T-helper 9 cell (primary cell): ENCODE measurements at places on chromosomes 1 and 21.

DNA sequence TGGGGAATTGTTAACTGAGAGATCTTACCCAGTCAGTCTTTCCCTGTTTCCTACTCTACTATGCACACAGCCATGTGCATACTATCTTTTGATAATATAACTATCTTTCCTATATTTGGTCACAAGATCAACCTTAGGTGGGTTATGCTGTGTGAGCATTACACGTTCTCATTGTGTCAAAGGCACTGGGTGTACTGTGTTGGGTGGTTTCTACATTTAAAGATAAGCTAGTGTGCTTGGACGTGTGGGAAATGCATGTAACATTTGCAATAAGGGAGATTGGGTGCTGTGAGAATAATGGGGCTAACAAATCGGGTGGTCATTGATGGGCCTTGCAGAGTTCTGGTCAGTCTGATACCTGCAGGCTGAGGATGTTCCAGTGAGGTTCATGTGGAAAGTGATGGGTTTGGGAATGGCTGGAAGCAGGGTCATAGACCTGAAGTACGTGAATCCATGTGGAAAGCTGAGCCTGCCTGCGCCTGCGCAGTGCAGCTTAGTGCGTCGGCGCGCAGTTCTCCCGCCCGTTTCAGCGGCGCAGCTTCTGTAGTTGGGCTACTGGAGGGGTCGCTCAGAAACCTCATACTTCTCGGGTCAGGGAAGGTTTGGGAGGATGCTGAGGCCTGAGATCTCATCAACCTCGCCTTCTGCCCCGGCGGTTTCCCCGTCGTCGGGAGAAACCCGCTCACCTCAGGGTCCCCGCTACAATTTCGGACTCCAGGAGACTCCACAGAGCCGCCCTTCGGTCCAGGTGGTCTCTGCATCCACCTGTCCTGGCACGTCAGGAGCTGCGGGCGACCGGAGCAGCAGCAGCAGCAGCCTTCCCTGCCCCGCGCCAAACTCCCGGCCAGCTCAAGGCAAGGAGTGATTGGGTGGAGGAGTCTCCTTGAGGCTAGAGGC is at the start of gene MSH4:
TSS of gene MSH4 (plus strand) at position 507 of the 897 bp plus-strand sequence. CDS start at position 611, 104 bp downstream.
- DNase-seq = no peak

DNA sequence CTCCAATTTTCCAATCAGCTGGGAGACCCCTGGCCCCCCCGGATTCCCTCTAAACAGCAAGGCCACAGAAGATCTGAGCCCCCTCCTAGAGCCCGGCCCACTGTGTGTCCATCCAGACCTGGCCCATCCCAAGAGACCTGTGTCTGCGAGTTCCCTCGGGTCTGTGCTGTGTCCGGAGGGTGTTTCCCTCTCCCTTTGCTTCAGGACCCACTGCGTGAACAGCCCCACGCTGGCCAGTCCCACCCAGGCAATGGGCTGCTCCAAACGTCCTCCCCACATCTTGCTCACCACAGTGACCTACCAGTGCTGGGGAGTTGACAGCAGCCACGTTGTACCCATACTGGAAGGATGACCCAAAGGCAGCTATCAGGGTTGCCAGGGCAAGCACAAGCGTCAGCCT is 11.6 kb downstream of the SLC2A5 start:
- DNase-seq = no peak

DNA sequence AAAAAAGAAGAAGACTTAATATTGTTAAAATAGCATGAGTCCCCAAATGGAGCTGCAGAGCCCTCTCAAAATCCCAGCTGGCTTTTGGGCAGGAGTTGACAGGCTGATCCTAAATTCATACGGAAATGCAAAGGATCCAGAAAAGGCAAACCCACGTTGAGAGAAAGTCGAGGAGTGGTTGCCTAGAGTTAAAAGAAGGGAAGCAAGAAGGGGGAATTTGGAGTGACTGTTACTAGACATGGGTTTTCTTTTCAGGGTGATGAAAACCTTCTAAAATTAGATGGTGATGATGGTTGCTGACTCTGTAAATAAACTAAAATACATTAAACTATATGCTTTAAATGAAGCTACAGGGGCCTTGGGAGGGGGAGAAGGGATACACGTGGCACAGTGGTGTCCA is 1.6 kb downstream of the DNMT3L start:
- no peak for DNase-seq

DNA sequence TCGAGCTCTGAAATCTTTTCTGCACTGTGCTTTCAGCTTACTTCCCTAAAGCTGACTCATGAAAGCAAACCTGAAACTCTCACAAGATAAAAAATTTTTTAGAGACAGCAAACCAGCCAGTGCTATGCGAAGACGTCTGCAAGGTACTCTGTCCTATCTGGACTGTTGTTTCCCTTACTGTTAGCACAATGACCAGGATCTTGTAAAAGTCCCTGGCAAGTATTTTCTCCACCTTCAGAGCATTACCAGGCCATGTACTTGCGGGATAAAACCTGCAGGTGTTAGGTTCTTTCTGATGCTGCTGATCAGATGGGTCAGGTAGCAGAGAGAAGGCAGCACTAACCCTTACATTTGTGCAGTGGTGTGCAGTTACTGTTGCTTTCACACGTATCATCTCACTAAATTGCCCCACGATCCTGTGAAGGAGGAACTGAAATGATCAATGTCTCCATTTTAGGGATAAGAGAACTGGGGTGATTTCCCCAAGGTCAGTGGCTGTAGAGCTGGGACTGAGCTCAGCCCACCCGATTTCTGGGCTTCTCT is 56.6 kb downstream of the PLXNA2 start:
- DNase-seq = no peak

DNA sequence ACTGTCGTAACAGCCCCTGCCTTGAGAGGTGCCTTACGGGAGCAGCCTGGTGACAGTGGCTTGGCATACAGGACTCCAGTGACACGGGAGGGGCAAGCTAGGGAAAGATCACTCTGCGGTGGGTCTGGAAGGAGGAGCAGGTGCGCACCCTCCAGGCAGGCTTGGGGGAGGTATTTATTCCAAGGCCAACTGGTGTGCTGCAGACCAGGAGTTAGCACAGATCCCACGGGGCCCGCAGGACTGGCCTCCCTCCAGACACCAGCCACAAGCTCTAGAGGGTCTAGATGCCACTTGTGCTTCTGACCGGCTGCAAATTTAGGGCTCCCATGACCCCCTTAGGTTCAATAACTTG is 22.1 kb downstream of the PSEN2 start:
- DNase-seq = no peak

GRCh38 chr1:215667761-215668160 is 100.7 kb downstream of the KCTD3 start:
- DNase-seq = no peak

DNA sequence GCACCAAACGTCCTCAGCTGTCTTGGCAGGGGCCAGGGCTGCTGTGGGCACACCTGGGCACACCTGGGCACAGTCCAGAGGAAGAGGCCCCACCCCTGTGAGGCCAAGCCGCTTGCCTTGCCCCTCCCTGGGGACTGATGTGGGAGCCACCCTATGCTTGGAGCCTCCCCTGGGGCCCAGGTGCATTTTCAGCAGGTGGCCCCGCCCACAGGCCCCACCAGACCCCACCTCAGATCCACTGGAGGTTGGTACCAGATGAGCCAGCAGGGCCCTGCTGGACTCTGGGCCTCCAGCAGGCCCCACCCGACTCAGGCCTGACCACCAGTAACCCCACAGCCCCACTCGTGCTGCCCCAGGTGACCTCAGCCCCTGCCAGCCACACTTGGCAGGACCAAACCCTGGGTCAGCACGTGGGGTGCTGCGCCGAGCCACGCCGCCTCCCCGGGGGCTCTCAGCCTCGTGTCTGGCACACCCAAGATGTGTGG is 8.8 kb downstream of the SLC19A1 start:
- no peak for DNase-seq
